ENCODE measurements at places on chromosomes 16 and 17.

- no peak for DNase-seq
Observed at GRCh38 chr17:79515110-79515509, 95.7 kb downstream of the RBFOX3 start.

DNA sequence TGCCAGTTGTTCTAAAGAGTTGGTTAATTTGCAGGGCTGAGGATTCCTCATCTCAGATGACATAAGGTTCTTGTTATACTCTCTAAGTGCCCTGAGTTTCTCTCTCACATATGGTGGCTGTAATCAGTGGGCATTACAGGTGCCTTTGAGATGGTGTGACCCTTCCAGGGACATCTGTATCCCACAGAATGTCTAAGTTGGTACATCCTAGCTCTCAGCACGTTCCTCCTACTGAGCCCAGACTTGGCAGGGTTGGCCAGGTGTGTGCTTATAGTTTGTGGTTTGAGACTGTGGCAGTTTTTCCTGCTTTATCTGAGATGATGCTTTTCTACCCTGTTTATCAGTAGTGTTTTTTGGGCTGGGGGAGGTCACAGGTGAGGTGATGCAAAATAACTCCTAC lies 36.3 kb downstream of the SPECC1 start:
- DNase-seq = no peak

- no peak for DNase-seq
Observed at GRCh38 chr17:58153671-58154070, 5.5 kb downstream of the OR4D1 start.

- DNase-seq = no peak
Observed at GRCh38 chr17:69523244-69523861, 108.9 kb downstream of the MAP2K6 start.

- DNase-seq = no peak
Observed at GRCh38 chr17:76894842-76895241, 26.6 kb downstream of the MGAT5B start.

- no peak for DNase-seq
Observed at GRCh38 chr16:16062023-16062937, 112.9 kb downstream of the ABCC1 start.

DNA sequence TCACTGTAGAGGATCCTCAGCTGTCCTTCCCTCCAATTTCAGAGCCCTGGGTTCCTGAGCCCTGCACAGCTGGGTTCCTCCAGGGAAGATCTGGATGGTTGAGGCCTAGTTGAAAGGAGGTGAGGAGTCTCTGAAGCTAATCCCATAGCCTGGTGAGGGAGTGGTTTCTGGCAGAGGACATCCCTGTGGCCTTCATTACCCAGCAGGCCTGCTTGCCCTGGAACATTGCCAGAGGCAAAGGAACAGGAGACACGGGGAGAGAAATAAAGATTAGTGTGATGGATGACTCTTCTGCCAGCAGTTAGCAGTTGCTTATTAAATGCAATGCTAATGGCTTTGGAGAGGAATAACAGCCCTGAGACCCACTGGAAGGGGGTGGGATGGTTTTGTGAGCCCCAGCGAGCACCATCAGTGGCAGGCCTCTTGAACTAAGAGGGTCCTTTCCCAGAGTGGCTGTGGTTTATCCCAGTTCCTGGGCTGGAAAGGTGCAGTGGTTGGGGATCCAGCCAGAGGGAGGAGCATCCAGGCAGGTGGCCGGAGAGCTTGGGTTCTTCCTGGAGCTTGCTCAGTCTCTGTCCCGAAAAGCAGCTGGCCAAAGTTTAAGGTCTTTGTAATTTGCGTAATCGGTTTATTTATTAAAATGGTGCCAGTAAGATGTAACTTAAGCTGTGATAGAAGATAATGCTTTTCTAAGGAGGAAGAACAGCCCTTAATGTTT lies 209.7 kb downstream of the CCDC182 start:
- no peak for DNase-seq

DNA sequence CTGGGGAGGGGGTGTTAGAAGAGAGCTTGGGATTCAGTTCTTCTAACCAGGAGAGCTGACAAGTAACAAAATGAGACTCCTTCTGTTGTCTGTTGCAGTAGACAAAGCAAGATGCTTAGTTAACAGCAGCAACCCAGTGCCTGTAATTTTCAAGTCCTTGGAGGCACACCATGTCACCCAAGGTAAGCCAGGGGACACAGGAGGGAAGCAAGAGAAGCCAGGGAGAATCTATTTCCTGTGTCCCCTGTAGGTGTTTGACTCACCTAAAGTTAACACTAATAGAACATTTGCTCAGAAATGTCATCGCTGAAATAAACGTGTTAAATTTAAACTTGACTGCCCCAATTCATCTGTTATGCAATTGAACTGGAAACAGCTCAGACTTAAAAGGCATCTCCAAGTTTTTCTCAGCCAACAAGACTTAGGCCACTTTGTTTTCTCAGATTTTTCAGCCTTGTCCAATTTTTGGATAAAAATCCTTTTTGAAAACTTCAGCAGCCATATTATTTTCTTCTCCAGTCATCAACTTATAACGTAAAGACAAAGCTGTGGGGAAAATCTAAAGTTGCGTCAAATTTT lies 257.6 kb downstream of the CDH13 start:
- DNase-seq = no peak

DNA sequence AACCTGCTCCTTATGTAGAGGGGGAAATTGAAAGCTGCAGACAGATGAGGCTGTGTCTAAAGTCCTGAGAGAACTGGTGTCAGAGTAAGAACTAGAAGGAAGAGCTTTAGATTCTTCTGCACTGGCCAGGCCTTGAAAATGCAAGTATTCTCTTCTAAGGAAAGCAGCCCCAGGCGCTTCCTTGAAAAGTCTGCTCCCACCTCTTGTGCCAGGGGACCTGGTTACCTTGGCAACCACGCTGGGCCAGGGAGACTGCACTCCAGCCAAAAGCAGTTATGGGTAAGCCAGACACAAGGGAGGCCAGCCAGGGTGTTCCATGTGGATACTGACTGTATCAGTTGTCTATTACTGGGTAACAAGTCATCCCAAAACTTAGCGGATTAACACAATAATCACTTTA lies 228.6 kb upstream of the SDK2 start:
- DNase-seq = no peak

- DNase-seq = no peak
Observed at GRCh38 chr16:11824362-11824761, 27.0 kb downstream of the RSL1D1 start.

DNA sequence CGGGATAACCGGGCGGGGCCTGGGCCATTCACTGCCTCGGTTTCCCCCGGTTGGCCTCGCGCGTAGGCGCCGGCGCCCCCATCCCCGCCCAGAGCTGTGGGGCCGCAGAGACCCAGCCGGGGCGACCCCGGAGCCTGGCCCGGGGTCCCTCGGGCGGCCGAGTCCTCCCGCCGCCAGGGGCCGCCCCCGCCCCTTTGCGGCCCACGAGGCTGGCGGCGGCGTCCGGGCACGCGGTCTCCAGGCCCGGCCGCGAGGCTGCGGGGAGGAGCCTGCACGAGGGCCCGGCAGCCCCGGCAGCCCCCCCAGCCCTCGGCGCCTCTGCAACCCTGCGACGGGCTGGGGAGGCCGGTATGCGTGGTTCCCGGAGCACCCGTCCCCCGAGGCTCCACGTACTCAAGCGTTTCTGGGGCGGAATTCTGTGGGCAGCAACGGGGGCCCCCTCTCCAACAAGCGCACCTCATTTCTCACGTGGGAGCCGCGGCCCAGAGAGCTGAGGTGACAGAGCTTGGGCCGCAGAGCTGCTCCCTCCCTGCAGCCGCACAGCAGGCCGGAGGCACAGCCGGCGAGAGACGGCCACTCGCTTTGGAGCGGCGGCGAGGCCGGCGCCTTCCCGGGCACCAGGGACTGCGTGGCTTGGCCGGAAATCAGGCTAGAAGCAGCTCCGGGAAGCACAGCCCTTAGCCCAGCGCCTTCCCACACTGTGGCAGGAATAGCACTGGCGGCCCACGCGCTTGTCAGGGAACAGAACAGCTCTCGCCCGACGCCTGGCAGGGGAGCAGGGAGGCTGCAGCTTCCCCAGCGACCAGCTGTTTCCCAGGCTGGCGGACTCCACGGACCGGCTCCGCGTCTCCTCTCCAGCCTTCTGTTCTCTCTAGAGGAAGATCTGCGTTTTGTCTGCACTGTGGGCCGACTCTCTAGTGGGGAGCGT lies 867 bp upstream of the LIMD2 start:
- no peak for DNase-seq

GRCh38 chr16:57038166-57038565 lies 48.8 kb downstream of the NLRC5 start:
- DNase-seq = no peak

DNA sequence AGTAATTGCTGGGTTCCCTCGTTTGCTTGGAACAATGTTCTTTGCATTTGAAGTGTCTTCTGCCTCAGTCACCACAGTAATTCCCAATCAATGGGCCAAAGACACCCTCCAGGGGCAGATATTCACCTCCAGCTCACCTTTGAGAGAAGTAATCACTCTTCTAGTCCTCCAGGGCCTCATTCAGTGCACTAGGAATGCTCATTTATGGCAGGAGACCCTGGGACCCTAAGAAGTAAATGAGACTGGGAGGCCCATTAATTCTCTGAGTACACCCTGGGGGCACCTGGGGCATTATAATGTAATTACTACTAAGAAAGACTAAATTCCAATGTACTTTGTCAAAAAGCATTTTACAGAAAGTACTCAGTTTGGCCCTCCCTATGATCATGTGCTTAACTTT lies 158.2 kb upstream of the XYLT1 start:
- DNase-seq = no peak

DNA sequence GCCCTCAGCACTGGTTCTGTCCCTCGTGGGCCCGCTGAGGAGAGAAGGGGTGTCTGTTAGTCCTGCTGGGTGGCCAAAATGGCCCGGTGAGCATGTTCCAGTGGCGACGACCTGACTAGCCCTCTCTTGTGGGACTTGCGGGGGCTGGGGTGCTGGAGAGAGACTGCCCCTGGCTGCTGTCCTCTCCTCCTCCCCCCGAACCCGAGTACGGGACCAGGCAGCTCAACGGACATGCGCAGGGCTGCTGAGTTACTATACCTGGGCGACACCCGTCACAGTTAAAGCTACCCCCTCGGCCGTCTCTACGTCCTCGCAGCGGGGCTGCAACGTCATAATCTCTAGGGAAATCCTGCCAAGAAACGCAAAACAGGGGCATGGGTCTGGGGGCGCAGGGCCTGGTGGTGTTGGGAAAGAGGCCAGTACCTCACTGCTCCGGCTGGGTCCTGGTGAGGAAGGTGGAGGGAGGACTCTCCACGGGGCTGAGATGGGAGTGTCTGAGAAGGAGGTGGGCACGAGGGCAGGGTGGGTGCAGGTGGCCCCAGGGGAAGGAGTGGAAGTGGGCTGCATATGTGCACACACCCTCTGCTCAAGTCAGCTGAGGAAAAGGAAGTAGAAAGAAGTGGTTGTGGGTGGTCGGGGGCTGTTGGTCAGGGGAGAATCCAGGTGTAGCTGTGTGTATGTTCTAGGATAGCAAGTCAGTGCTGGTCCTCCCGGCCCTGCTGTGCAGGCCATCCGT lies 13.4 kb downstream of the FLOT2 start:
- peak; percentile 93 for DNase-seq

DNA sequence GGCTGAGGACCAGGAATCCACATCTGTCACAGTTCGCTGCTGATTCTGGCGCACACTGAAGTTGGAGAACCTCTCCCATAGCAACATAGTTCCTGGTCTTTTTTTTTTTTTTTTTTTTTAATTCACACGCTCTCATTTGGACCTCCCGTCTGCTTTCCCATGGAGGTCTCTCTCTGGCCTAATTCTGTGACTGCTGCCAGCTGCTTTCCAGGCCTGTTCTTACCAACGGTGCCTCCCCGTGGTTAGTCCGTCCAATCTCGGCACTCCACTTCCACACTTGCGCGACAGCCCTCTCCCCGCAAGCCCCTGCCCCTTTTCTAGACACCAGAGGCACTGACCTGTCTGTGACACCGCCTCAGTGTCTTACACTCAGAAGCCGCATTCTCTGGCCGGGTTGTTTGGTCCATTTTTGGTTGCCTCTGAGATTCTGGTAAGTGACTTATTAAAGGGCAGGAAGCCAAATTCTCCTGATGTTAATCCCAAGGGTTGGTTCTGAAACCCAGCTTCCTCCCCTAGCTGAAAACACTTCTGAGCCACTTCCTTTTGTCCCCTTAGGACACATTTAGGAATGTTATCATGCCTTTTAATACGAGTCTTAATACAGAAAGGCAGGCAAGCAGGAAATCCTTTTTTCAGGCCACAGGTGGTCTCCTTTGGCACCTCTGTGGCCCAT lies 1.1 kb upstream of the AKTIP start:
- DNase-seq = no peak

GRCh38 chr17:75535119-75535537 lies 9.6 kb downstream of the LLGL2 start:
- no peak for DNase-seq

- no peak for DNase-seq
Observed at GRCh38 chr16:70416748-70417616, 21.9 kb downstream of the ST3GAL2 start.

- no peak for DNase-seq
Observed at GRCh38 chr16:29117631-29118030, 132.8 kb downstream of the LAT start.

- DNase-seq = no peak
Observed at GRCh38 chr16:80323187-80323807, 217.5 kb upstream of the DYNLRB2 start.

DNA sequence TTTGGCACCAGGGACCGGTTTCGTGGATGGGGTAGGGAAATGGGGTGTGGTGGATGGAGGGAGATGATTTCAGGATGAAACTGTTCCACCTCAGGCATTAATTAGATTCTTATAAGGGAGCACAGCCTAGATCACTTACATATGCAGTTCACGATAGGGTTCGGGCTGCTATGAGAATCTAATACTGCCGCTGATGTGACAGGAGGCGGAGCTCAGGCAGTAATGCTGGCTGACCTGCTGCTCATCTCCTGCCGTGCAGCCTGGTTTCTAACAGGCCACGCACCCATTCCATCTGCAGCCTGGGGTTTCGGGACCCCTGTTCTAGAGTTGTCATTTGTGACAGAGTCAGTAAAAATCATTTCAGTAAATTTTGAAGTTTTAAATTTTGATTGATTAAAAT lies 99.7 kb downstream of the CHD9 start:
- no peak for DNase-seq

DNA sequence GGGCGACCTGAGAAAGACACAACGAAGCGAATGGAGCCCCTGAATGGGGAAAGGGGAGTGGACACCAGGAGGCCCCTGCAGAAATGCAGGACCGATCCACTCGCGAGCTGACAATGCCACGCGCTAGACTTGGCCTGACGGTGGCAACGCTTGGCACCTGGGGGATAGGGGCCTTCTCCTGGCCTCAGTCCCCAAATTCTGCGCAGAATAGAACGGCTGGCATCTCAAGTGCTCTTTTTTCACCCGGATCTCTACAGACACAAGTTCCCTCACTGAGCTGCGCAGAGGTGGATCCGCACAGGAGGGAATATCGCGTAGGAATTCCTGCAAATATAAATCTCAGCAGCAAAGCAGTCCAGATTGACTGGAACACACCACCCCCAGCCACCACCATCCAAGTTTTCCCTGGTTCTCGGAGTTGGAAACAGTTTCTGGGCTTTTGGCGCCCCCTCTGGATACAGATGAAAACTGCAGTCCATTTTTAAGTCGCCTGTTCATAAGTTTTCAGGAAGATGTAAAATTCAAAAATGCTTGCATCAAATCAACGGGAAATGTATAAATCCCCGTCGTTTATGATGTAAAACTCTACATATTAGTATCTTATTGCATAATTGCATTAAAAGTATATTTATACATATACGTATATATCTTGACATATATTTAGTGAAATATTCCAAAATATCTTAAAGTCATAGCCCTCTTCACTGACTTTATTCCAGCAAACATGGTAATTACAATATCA lies 2.3 kb upstream of the SOX9 start:
- DNase-seq = no peak

GRCh38 chr16:49884033-49885015 lies 28.4 kb upstream of the ZNF423 start:
- DNase-seq = no peak

Measured in vagina (tissue), 2 donors.